ENCODE measurements at places on chromosomes 2 and 18. TPM values are rescaled to one million over a fixed set of nuclear protein-coding genes. Genes with fewer than 3 reads are reported as not detected.

Gene PIEZO2
- total RNA-seq, result 2.7 TPM

Gene CTDP1
- total RNA-seq, result 13.4 TPM

Gene TNFRSF11A
- total RNA-seq, result 2.1 TPM

Gene TXNL4A
- 18.0 TPM for total RNA-seq

Gene ARHGAP28
- 23.7 TPM for total RNA-seq

Gene TMEFF2
- not detected for total RNA-seq

Gene CHRNG
- not detected for total RNA-seq

Gene TMEM131
- total RNA-seq, result 24.1 TPM

Gene MEP1B
- total RNA-seq, result not detected

Gene DTNA
- total RNA-seq, result 38.1 TPM

Gene MOGAT1
- total RNA-seq, result not detected

Gene KCNE4
- 4.8 TPM for total RNA-seq

Gene SLC4A3
- total RNA-seq, result 5.2 TPM

Gene CNTNAP5
- total RNA-seq, result not detected
